ENCODE measurements at places on chromosomes 13 and 19. TPM values are rescaled to one million over a fixed set of nuclear protein-coding genes. Genes with fewer than 3 reads are reported as not detected.

- no peaks in the 10 kb centered on the region for H3K36me3 ChIP-seq
- DNase-seq = no peak
- H3K27ac ChIP-seq = no peak overlapping the region
- no peak overlapping the region for H3K4me3 ChIP-seq
- H3K27me3 ChIP-seq = no peaks in the 10 kb centered on the region
These were observed 838.2 kb downstream of the SLITRK6 start for GRCh38 chr13:84961023-84961422.

- H3K4me1 ChIP-seq = peaks cover 14% of the 10 kb centered on the region
- peaks cover 20% of the 10 kb centered on the region for H3K36me3 ChIP-seq
- H3K27ac ChIP-seq = no peak overlapping the region
- H3K27me3 ChIP-seq = no peaks in the 10 kb centered on the region
These were observed 34.4 kb downstream of the PIP5K1C start for GRCh38 chr19:3665681-3666544.

DNA sequence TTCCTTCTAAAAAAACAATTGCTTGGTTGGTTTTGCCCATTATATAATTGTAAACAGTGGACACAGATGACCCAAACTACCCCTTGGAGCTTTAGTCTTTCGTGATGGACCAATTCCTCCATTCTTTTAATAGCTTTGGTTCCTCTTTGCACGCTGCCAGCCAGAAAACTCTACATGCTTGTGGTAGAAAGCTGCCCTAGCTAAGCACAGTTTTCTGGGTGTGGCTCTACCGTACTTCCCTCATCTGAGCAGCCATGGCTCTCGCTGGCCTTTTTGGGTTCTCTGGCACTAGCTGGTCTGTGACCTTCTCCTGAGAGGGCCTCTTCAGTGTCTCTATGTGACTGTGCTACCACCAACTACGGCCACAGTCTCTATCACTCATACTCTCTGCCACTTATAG, 29.9 kb upstream of the CEBPA start:
- DNase-seq = no peak
- peaks cover 4% of the 10 kb centered on the region for H3K27me3 ChIP-seq
- no peaks in the 10 kb centered on the region for H3K4me1 ChIP-seq
- no peaks in the 10 kb centered on the region for H3K36me3 ChIP-seq

The SIGLEC5 gene
- not detected for total RNA-seq

The SLITRK1 gene
- 1.0 TPM for total RNA-seq

DNA sequence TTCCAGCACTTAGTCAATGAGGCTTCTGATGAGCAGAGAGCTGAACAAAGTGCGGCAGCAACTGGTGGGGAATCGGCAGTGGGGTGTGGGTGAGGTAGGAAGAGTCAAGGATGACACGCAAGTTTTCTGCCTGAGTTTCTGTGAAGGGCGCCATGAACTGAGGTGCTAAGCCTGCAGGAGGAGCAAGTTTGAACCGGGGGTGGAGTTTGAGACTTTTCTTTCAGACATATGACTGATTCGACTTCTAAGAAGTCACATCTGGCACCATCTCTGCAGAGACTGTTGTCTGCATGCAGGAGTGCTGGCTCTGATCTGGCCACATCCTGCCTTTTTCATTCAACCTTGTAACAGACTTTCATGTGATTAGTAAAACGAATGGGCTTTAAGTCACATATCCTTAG, 14.8 kb upstream of the GPI start:
- no peak overlapping the region for H3K27ac ChIP-seq
- H3K4me3 ChIP-seq = no peak overlapping the region
- DNase-seq = no peak
- H3K36me3 ChIP-seq = peaks cover 34% of the 10 kb centered on the region
- no peaks in the 10 kb centered on the region for H3K4me1 ChIP-seq

The ZNF729 gene
- not detected for total RNA-seq

The IFNL1 gene
- total RNA-seq = not detected

The PGLYRP2 gene
- not detected for total RNA-seq

GRCh38 chr19:18940769-18941627, at the start of gene HOMER3:
Gene HOMER3, minus strand, starts transcription at chr19:18941217. Its CDS starts 2,235 bp downstream, at chr19:18938982.
- H3K36me3 ChIP-seq = peaks cover 8% of the 10 kb centered on the region
- peak within 1 kb of the TSS; percentile 89 for H3K4me3 ChIP-seq
- H3K27me3 ChIP-seq = peaks cover 1% of the 10 kb centered on the region

DNA sequence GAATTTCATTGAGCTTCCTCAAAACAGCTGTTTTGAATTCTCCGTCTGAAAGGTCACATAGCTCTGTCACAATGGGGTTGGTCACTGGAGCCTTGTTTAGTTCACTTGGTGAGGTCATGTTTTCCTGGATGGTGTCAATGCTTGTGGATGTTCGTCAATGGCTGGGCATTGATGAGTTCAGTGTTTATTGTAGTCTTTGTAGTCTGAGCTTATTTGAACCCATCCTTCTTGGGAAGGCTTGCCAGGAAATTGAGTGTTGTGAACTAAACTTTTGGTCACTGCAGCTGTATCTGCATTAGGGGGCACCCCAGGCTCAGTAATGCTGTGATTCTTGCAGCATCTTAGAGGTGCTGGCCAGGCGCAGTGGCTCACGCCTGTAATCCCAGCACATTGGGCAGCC, 22.0 kb downstream of the BLOC1S3 start:
- no peak overlapping the region for H3K27ac ChIP-seq
- no peaks in the 10 kb centered on the region for H3K4me1 ChIP-seq
- no peak for DNase-seq
- H3K4me3 ChIP-seq = no peak overlapping the region
- H3K36me3 ChIP-seq = no peaks in the 10 kb centered on the region
- peaks cover 22% of the 10 kb centered on the region for H3K27me3 ChIP-seq

DNA sequence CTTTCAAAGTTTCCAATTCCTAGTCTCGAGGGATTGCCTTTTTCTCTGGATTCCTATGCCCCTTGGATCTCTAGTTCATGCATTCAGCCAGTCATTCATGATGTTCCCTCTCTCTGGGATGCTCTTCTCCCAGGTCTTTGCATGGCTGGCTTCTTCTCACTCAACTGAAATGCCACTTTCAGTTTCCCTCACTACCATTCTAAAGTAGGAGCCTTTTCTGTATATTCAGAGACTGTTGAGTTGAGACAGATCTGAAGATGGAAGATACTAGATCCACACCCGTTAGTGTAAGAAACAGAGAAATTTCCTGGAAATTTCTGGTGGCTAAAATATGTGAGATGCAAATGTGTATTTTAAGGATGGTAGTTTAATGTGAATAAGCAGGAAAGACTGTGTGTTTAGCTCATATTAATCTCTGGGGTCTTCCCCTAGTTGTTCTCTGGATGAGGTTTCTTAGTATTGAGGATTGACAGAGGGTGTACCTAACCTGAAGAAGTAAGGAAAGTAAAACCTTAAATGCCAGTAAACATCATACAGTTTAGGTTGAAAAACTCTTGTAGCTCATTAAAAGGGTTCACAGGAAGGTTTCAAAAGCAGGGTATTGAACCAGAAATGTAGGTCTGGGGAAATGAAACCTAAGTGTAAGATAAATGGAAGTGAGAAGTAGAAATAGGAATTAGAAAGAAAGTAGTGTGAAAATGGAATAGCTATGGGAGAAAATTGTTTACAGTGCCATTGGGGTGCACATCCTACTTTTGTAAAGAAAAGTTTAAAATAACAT, 331.3 kb downstream of the NDFIP2 start:
- H3K4me3 ChIP-seq = no peak overlapping the region
- DNase-seq = no peak
- H3K36me3 ChIP-seq = no peaks in the 10 kb centered on the region
- H3K27me3 ChIP-seq = no peaks in the 10 kb centered on the region

DNA sequence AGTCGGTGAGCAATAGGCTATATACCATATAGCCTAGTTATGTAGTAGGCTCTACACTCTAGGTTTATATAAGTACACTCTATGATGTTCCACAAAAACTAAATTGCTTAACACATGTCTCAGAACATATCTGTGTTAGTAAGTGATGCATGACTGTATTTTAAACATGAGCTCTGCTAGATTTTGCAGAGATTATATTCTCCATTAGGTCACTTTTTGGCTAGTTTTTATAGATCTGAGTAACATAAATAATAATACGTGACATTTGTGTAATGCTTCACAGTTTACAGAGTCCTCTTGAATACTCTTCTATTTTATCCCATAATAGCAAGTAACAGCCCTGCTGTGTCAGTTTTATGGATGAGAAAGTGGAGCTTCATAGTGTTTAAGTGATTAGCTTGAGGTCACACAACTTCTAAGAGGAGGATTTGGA, 47.8 kb downstream of the NDFIP2 start:
- H3K4me3 ChIP-seq = no peak overlapping the region
- H3K27ac ChIP-seq = peak overlapping the region; percentile 38
- no peaks in the 10 kb centered on the region for H3K4me1 ChIP-seq
- no peak for DNase-seq

The SIX5 gene
- 47.3 TPM for total RNA-seq

The BIVM gene
- 36.7 TPM for total RNA-seq

DNA sequence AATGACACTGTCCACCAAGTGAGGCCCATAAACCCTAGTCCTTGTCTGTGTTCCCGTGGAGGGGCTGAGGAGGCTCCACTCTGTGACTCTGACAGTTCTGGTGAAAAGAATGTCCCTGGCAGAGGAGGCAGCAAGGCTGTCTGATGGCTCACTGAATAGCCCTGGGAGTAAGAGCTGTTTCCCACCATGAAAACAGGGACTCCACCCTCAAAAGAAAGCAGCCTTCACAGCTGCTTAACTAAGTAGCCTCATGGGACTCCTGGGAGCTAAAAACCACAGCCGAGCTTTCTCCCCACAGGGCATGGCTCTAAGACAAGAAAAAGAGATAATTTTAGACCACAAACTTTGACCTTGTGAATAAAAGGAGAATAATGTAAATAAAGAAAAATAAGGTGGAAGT, 135.1 kb upstream of the FRY start:
- H3K27ac ChIP-seq = peak overlapping the region; percentile 47
- no peaks in the 10 kb centered on the region for H3K36me3 ChIP-seq

The PSG4 gene
- not detected for total RNA-seq

The ZNF675 gene
- 24.1 TPM for total RNA-seq

DNA sequence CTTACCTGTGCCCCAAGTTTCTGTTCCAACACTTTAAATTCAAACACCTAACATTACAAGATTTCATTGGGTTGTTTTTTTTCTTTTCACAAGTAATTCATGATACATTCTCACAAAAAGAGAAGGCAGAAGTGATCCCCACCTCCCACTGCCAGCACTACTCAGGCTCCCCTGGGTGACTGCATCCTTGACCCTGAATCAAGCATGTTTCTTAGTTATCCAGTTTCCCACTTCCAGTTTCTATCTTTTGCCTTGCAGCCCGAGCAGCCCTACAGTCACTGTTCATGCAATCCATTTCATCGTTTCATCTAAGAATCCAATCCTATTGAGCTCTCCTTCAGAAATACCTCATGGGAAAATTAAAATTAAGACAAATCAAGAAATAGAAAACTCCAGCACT, 61.4 kb downstream of the RNASEH2B start:
- H3K27ac ChIP-seq = no peak overlapping the region
- peaks cover 2% of the 10 kb centered on the region for H3K4me1 ChIP-seq
- peaks cover 18% of the 10 kb centered on the region for H3K36me3 ChIP-seq
- DNase-seq = no peak
- H3K27me3 ChIP-seq = no peaks in the 10 kb centered on the region

The LONP1 gene
- 69.6 TPM for total RNA-seq

GRCh38 chr13:46006688-46007452, 45.7 kb downstream of the ZC3H13 start:
- H3K36me3 ChIP-seq = peaks cover 19% of the 10 kb centered on the region
- no peak overlapping the region for H3K4me3 ChIP-seq
- H3K27me3 ChIP-seq = no peaks in the 10 kb centered on the region
- H3K4me1 ChIP-seq = no peaks in the 10 kb centered on the region
- H3K27ac ChIP-seq = no peak overlapping the region
- no peak for DNase-seq

- H3K4me1 ChIP-seq = peaks cover 21% of the 10 kb centered on the region
- no peak for DNase-seq
- H3K27me3 ChIP-seq = peaks cover 20% of the 10 kb centered on the region
- no peak overlapping the region for H3K4me3 ChIP-seq
- no peak overlapping the region for H3K27ac ChIP-seq
- no peaks in the 10 kb centered on the region for H3K36me3 ChIP-seq
These were observed 20.7 kb downstream of the TNFSF11 start for GRCh38 chr13:42594481-42595252.

The SPACA7 gene
- not detected for total RNA-seq

GRCh38 chr19:47492571-47493377, 8.8 kb upstream of the KPTN start:
- H3K27ac ChIP-seq = no peak overlapping the region
- peaks cover 2% of the 10 kb centered on the region for H3K36me3 ChIP-seq
- no peaks in the 10 kb centered on the region for H3K27me3 ChIP-seq
- no peak overlapping the region for H3K4me3 ChIP-seq
- no peaks in the 10 kb centered on the region for H3K4me1 ChIP-seq

- peaks cover 14% of the 10 kb centered on the region for H3K36me3 ChIP-seq
- H3K4me3 ChIP-seq = no peak overlapping the region
- no peaks in the 10 kb centered on the region for H3K27me3 ChIP-seq
- DNase-seq = no peak
These were observed 10.6 kb downstream of the DCAF15 start for GRCh38 chr19:13962699-13963602.

The SMG9 gene
- total RNA-seq = 73.2 TPM

The COMP gene
- total RNA-seq = 0.16 TPM

The CFAP97D2 gene
- total RNA-seq = not detected

The C2CD4C gene
- 7.8 TPM for total RNA-seq

DNA sequence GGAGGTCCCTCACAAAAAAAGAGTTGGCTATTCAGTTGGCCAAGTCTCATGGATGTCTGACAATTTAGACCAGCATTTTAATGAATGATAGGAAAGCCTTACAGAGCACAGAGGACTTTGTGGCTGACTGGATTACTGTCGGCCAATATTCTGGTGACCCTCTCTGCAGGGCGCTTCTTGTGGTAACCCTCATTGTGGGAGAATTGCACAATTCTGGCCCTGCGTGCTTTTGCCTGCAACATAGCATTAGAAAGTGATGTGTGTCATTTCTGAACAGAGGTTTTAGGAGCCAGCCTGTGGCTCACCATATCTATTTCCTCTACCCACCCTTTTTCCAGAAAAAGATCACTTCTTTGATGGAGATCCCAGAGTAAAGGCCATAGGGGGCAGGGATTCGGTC, 71.4 kb downstream of the EFNB2 start:
- H3K4me1 ChIP-seq = peaks cover 19% of the 10 kb centered on the region
- H3K27me3 ChIP-seq = peaks cover 3% of the 10 kb centered on the region
- DNase-seq = no peak
- H3K36me3 ChIP-seq = peaks cover 4% of the 10 kb centered on the region
- no peak overlapping the region for H3K4me3 ChIP-seq
- H3K27ac ChIP-seq = no peak overlapping the region

DNA sequence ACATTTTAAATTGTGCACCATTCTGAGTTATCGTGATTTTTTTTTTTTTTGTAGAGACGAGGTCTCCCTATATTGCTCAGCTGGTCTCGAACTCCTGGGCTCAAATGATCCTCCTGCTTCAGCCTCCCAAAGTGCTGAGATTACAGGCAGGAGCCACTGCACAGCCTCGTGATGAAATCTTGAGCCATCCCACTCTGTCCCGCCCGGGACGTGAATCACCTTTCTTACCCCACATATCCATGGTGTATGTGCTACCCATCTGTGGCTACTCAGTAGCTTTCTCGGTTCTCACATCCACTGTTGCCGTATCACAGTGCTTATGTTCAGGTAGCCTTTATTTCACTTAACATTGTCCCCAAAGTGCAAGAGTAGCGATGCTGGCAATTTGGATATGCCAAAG, 26.5 kb downstream of the PAK4 start:
- H3K36me3 ChIP-seq = peaks cover 11% of the 10 kb centered on the region
- peak overlapping the region; percentile 66 for H3K27ac ChIP-seq
- peaks cover 38% of the 10 kb centered on the region for H3K4me1 ChIP-seq
- DNase-seq = no peak
- H3K4me3 ChIP-seq = no peak overlapping the region

The WDR88 gene
- not detected for total RNA-seq

The MAB21L1 gene
- 0.58 TPM for total RNA-seq
